ENCODE measurements at places on chromosomes 1 and 21. TPM values are rescaled to one million over a fixed set of nuclear protein-coding genes. Genes with fewer than 3 reads are reported as not detected.

DNA sequence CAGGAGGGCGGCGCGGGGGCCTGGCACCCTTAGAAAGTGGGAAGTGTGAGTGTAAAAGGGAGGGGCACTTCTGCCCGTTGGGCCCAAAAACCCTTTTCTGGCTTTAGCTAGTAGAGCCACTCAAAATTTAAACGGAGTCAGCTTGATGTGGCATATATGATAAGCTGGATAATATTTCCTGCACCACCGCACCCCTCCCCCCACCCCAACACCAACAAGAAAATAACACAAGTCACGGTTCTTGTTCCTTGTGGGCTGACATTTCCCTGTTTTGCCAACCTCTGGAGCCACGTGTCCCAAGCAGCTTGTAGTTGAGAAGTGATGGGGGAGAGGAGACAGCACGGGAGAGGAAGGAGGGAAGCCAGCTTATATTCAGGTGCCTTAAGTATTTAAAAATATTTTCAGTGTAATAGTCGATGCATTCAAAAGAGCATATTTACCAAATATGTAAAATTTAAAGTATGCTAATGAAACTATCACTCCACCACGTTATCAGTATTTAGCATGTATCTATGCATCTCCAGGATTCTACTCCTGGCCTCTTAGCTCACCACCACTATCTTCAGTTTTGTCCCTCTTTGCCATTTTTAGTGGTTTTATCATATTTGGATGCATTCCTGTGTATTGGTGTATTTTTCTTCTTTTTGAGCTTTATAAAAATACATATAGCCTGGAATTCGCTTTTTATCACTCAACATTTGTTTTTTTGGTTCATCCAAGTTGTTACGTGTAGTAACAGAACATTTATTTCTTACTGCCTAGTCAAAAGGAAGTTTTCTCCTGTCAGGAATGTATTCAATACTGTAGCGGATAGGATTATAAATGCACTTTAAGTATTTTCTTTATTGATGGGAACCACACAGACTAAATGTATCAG, 773 bp upstream of the DDX59 start:
- no peak for DNase-seq
- H3K27me3 ChIP-seq, result no peaks in the 10 kb centered on the region
- H3K4me1 ChIP-seq, result peaks cover 3% of the 10 kb centered on the region
- H3K27ac ChIP-seq, result peak overlapping the region; percentile 100
- H3K4me3 ChIP-seq, result peak overlapping the region; percentile 76
- peaks cover 7% of the 10 kb centered on the region for H3K36me3 ChIP-seq

PDC gene
- 0.25 TPM for polyA plus RNA-seq

DNA sequence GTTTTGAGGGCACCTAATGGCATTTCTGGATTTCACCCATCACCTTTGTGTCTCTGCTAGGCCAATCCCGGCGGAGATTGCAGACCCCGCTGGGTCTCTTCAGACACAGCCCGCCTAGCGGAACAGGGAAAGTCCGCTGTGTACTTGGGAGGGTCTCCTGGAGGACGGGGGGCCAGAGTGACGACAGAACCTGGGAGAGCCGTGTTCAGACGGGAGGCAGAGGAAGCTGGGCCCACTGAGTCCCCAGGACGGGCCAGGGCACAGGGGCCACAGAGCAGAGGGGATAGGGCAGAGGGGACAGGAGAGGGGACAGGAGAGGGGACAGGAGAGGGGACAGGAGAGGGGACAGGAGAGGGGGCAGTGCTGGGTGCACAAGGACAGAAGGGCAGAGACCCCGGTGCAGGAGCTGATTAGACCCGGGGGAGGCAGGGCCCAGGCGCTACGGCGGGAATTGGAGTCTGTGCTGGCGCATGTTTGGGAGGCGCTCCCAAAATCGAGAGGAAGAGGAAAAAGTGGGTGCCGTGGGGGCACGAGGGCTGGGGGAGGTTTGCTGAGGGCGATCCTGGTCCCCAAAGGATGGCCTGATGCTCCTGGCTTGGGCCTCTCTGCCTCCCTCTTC, 12.7 kb downstream of the TRPM2 start:
- DNase-seq, result no peak
- H3K27me3 ChIP-seq, result peaks cover 17% of the 10 kb centered on the region
- no peaks in the 10 kb centered on the region for H3K36me3 ChIP-seq
- H3K27ac ChIP-seq, result no peak overlapping the region
- H3K4me1 ChIP-seq, result no peaks in the 10 kb centered on the region
- H3K4me3 ChIP-seq, result no peak overlapping the region

- no peaks in the 10 kb centered on the region for H3K4me1 ChIP-seq
- no peak overlapping the region for H3K4me3 ChIP-seq
- no peak overlapping the region for H3K27ac ChIP-seq
Observed at GRCh38 chr1:248884632-248885295, 21.3 kb upstream of the PGBD2 start.

DNA sequence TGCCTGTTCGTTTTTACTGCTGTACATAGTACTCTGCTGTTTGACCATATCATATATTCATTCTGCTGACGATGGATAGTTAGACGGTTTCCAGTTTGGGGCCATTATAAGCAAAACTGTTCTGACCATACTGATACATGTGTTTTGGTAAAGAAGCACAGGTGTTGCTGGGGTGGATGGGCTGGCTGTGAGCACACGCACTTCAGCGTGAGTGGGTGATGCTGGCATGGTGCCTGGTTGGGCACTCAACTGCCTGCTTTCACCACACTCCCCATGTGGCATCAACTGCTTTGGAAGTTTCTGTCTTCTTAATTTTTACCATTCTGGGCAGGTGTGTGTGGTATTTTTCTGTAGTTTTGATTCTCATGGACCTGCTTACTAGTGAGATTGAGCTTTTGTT, 37.3 kb downstream of the ADARB1 start:
- DNase-seq, result no peak
- H3K27me3 ChIP-seq, result no peaks in the 10 kb centered on the region
- no peak overlapping the region for H3K4me3 ChIP-seq
- no peaks in the 10 kb centered on the region for H3K4me1 ChIP-seq
- H3K36me3 ChIP-seq, result no peaks in the 10 kb centered on the region

- no peak for DNase-seq
- H3K4me1 ChIP-seq, result no peaks in the 10 kb centered on the region
- H3K36me3 ChIP-seq, result peaks cover 58% of the 10 kb centered on the region
Observed at GRCh38 chr1:94876362-94876761, 50.5 kb downstream of the CNN3 start.

KIF26B gene
- polyA plus RNA-seq, result 3.9 TPM

DNA sequence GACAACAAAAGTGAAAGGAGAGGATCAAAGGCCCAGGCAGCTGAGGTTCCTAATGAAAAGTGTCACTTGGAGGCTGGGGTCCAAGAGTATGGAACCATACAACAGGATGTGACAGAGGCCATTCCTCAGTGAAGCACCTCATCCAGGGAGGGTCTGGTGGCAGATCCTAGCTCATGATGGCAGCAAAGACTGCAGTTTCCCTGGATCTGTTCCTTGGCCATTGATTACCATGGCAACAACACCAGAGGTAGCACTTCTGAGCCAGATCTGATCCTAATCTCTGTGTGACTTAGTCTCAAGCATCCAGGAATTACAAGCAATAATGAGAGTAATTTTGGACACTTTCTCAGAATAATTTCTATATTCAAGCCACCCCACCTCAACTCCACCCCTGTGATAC, 12.9 kb downstream of the FAM177B start:
- H3K27ac ChIP-seq, result no peak overlapping the region
- DNase-seq, result no peak
- no peaks in the 10 kb centered on the region for H3K4me1 ChIP-seq
- no peak overlapping the region for H3K4me3 ChIP-seq

- no peaks in the 10 kb centered on the region for H3K4me1 ChIP-seq
- no peak overlapping the region for H3K4me3 ChIP-seq
- no peak overlapping the region for H3K27ac ChIP-seq
- no peaks in the 10 kb centered on the region for H3K36me3 ChIP-seq
Observed at GRCh38 chr1:91278754-91279153, 125.9 kb downstream of the HFM1 start.

GRCh38 chr1:106278716-106279115, 777.8 kb upstream of the PRMT6 start:
- no peaks in the 10 kb centered on the region for H3K36me3 ChIP-seq
- H3K4me3 ChIP-seq, result no peak overlapping the region
- no peak overlapping the region for H3K27ac ChIP-seq
- H3K4me1 ChIP-seq, result no peaks in the 10 kb centered on the region
- DNase-seq, result no peak

GRCh38 chr1:95384567-95384966, 150.6 kb downstream of the RWDD3 start:
- H3K4me1 ChIP-seq, result no peaks in the 10 kb centered on the region
- H3K27me3 ChIP-seq, result no peaks in the 10 kb centered on the region
- no peak overlapping the region for H3K4me3 ChIP-seq
- peak; percentile 11 for DNase-seq
- H3K36me3 ChIP-seq, result no peaks in the 10 kb centered on the region

DNA sequence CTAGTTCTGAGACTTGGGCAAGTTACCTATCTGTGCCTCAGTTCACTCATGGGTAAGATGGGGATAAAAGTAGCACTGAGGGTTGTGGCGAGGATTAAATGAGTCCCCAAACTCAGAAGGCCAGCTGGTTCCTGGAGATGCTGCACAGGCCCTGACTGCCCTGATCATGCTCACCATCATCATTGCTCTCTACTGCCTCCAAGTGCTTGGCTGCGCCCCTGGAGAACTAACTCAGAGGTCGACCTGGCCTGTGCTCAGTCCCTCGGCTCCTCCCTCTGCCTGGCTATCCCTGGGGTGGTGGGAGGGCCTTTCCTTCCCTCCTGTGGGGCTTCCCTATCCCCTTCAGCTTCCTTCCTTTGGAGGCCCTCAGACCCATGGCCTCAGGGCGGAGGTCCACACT, 5.6 kb downstream of the SLC5A9 start:
- H3K4me3 ChIP-seq, result no peak overlapping the region
- DNase-seq, result no peak
- peaks cover 32% of the 10 kb centered on the region for H3K4me1 ChIP-seq
- no peak overlapping the region for H3K27ac ChIP-seq
- peaks cover 57% of the 10 kb centered on the region for H3K36me3 ChIP-seq

All from large intestine (tissue), 12 donors.